ENCODE measurements at places on chromosomes 3 and 15.

DNA sequence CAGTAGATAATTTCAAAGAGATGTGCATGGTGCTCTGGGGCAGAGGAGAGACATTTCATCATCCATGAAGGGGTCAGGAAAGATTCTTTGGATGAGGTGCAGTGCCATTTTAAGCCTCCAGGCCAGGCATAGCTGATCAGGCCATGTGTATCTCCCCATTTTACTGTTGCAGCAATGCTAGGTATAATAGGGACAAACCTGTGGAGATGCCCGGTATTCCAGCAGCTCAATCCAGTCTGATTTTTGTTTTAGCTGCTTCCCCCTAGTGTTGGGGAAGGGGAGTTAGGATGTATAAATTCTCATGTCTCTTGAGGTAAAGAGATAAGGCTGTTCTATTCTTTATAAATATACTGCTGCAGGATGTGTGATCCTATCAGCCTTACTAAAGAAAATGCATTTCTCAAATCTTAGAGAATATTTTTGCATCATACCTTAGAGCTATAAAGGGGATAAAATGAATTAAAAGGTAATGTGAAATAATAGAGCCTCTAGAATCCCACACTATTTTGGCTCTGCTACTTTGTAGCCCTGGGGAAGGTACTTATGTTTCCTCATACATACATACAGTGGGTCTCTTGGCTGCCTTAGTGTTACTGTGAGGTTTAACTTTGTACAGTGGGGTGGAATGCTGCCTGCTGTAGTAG lies 5.2 kb downstream of the CDV3 start:
- DNase-seq: no peak

GRCh38 chr3:136209921-136210320 lies 13.8 kb upstream of the MSL2 start:
- DNase-seq: no peak

DNA sequence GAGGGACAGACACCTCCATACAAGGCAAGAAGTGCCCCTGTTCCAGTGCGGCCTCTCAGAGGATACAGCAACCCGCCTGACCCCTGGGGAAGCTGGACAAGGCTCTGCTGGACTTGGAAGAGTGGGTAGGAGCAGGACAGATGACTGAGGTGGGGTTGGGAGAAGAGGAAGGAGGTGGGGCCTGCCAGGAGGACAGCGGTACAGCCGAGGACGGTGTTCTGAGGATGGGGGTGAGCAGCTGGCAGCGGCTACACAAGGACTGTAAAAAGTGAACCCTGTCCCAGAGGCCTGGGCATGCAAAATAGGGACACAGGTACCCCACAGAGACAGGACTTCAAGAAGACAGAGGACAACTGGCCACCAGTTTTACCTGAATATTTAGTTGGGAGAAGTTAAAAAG lies 23.5 kb upstream of the ELP6 start:
- DNase-seq: no peak

DNA sequence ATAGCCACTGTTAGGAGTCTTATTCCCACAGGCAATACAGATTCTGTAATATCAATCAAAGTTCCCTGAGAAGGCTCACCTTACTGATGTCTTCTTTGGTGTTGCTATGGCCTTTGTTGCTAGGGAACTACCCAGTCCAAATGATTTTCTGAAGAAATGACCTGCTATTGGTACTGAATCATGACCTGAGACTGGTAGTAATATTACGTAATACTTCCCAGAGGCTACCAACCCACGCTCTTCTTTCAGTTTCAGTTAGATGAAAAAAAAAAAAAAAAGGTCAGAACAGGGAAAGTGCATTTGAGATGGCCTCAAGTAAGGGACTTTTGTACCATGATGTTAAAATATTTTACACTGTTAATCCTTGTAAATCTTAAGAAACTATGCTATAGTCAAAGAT lies 1092.5 kb upstream of the EPHA6 start:
- no peak for DNase-seq

DNA sequence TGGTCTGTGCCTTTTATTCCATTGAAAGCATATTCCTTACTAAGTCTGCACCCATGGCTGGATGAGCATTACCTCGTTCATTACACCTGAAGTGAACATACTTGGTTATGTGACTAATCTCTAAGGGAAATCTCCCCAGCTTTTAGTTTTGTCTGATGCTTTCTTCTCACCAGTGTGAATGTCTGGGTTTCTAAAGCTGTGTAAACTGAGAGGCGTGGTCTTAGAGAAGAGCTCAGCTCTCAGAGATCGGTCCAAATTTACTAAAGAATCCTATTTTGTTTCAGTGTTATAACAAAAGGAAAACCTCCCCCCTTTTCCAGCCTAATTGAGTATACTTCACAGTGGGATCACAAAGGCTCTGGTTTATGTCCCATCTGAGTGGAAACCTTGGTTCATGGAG lies 352.3 kb downstream of the PTPRG start:
- no peak for DNase-seq

DNA sequence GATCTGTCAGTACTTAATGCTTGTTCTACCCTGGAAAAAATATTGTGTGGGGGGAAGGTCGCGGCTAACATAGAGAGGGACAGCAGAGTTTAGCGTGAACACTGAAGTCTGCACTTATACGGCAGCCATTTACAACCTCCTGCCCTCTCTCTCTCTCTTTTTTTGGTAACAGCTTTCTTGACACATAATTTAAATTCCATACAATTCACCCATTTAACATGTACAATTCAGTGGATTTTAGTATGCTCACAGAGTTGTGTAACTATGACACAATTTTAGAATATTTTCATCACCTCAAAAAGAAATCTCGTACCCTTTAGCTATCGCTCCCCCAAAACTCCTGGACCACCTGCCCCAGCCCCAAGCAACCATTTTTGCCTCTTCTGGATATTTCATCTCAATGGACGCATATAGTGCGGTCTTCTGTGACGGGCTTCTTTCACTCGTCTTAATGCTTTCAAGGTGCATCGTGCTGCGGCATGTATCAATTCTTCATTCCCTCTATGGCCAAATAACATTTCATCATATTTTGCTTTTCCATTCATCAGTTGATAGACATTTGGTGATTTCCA lies 141.8 kb downstream of the XXYLT1 start:
- no peak for DNase-seq

DNA sequence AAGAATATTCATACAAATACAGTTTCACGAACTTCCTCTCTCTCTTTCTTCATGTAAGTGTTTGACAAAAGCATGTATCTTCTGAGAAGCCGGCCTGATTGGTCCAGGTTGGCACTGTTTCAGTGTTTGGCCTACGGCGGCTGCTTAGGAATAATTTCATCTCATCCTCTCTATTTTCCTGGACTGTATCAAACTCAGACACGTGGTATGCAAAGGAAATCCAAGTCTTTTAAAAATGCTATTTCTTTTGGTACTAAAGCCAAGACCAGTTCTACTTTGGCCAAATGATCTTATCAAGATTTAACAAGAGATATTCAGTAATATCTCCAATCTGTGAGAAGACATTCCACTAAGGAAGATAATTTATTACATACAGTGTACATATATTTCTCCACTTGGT lies 152.8 kb downstream of the TIGIT start:
- DNase-seq: no peak

GRCh38 chr3:28294667-28295413 lies 53.4 kb downstream of the CMC1 start:
- DNase-seq: no peak

- no peak for DNase-seq
Observed at GRCh38 chr15:29208836-29209235, 60.8 kb downstream of the NSMCE3 start.

DNA sequence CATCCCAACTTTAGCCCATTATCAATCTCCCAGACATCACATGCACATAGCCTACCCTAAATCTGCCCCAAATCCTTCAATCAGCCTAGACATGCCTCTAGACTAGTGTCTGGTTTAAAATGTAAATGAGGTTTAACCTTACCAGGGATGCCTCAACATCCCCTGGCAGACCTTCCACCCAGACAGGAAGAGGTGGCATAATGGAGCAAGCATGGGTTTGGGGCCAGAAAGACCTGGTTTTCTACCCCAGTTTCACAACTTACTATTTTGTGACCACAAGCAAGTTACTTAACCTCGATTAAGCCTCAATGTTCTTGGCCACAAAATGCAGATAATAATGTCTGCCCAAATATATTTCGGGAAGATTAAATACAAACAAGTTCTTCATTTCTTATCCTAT lies 28.3 kb upstream of the THBS1 start:
- DNase-seq: no peak

- peak; percentile 96 for DNase-seq
Observed at GRCh38 chr15:69462493-69463181, 10.0 kb downstream of the RPLP1 start.

- no peak for DNase-seq
Observed at GRCh38 chr3:31262201-31262600, 270.5 kb upstream of the STT3B start.

- no peak for DNase-seq
Observed at GRCh38 chr15:35054380-35054779, 30.7 kb downstream of the NANOGP8 start.

DNA sequence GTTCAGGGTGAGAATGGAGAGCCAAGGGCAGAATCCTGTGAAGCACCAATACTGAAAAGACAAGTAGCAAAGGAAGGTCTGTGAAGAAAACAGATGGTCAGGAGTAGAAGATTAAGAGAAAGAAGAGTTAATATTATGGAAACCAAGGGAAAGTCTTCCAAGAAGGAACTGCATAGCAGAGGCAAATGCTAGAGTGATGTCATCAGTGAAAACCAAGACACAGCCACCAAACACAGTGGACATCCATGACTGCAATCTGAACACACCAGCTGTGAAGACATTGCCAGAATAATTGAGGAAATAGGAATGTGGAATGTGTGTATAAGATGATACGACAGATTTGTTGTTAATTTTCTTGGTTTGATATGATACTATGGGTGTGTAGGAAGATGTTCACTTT lies 26.8 kb upstream of the ZBTB38 start:
- no peak for DNase-seq

DNA sequence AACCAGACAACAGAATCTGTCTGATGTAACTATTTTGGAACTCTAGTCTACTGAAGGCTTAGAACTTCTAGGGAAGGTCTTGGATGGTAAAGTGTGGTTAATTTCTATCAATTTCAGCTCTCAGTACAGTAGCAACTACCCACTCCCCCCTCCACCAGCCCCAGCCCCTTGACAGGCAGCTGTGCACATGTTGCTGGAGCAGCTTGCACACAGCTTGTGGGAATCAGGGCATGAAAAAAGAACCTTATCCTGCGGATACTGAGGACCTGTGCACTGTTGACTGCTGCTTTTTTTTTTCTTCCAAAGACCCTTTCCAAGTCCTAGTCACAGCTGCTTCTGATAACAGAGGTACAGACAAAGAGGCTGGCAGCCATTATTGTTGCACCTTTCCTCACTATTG lies 81.5 kb upstream of the UBP1 start:
- DNase-seq: no peak

- DNase-seq: no peak
Observed at GRCh38 chr3:4776399-4776979, 202.7 kb upstream of the BHLHE40 start.

DNA sequence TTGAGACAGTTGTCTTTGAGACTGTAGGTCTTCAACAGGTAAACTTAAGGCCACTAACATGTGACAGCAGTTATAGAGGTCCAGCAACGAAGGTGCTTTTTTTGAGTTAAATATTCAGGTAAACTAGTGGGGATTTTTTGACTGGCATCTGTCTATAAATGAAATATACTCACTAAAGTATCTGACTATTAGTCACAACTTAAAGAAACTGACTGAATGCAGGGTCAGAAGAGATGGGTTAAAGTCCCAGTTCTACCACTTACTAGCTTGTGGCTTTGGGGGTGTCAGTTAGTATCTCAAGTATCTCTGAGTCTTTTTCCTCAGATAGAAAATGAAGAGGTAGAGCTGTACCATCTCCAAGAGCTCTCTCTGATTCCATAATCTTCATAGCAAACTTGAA lies 18.0 kb downstream of the MIX23 start:
- no peak for DNase-seq

DNA sequence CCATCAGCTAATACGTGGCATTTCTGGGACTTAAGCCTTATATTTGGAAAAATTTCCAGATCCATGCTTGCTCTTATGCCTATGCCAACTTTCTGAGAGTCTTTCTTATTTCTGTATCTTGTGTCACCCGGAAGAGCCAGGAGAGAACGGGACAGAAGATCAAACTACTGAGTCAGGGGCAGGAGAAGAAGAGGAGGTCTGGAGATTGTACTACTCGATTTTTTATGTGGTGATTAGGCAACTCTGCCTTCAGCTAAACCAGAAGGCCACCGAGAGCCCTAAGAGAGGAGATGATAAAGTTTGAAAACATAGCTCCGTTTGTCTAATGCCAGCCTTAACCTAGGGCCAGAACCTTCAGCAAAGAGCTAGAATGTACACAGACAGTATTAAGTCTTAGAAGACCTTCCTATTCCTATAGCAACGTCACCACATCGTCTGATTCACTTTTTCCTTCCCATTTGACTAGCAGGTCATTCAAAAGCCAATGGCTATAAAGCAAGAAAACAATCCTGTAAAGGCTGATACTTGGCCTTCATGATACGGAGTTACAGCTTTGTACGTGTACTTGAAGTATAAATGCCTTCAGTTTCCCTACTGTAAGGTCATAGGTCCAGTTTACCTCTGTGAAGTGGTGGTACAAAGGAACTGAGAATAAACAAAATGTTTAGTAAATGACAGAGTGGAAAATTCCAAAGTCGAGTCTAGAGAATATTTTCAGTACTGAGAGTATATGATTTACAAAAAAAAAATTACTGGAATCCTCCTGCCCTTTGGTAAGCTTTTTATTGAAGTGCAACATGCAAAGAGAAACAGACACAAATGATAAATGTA lies 96.1 kb upstream of the ICE2 start:
- no peak for DNase-seq

Measured in nephron progenitor cell (in vitro differentiated cells).